CD4-positive, alpha-beta T cell treated with Interleukin-10 for 1 hour (primary cell): ENCODE measurements at places on chromosomes 11 and 22.

- no peak for DNase-seq
Measured at GRCh38 chr11:120707663-120708062, 196.1 kb downstream of the GRIK4 start.

DNA sequence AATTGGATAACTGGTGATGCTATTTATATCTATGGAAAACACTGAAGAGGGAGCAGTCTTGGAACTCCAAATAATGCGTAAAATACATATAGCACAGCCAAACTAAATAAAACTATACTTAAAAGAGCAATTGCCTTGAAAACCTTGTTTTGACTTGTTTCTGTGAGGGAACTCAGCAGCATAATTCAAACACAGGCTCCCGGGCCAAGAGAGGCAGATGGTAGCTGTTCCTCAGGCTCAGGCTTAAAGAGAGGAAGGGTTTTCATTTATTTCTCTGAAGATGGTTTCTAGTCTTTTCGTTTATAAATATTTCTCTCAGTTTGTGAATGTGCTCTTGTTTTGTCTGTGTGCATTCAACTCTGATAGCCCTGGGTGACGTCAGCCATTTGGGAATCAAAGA, 82.4 kb downstream of the FANCF start:
- no peak for DNase-seq

- no peak for DNase-seq
Measured at GRCh38 chr11:86460461-86461385, 86.0 kb downstream of the CCDC81 start.

GRCh38 chr11:4064278-4064955, 30.2 kb upstream of the RRM1 start:
- no peak for DNase-seq

GRCh38 chr11:70725739-70726138, 327.4 kb downstream of the CTTN start:
- DNase-seq, result no peak

DNA sequence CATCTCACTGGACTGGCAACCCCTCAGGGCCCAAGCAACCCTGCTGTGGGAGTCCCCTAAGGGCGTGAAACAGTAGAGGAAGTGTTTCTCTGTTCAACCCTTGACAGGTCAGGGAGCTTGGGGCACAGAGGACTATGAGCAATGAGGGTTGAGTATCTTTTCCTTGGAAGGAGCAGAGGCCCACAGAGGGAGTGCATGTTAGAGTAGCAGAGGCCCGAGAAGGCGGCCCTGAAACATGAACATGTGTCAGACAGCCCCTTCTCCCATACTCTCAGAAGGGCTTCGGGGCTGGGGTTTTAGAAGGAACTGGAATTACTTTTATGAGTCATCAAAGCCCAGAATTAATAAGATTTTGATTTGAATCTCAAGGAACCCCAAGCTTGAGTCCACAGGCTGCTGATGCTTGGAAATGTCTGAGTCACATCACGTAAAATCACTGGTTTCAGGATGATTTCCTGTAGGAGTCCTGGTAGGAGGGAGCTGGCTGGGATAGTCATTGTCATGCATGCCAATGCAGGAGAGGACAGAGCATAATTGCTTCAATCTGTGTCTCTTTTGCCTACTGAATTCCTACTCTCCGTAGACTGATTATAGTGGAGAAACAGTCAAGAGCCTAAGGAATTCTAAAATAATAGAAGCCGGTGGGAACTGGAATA, 22.6 kb downstream of the C11orf71 start:
- no peak for DNase-seq

DNA sequence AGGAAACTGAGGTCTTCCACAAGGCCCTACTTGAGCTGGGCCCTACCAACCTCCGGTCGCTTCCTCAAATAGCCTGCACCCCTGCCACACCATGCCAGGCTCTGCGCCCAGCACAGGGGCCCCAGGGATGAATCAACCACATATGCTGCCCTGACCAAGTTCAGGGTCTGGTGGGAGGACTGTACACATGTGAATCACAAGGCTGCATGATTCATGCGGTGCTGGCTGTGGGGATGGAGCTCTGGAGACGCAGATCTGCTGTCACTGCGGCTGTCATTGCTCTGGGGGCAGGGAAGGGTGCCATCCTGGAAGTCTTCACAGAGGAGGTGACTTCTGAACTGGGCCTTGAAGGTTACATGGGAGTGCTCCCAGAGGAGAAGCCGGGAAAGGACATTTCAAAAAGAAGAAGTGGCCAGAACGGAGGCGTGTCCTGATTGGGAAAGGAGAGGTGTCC, 21.5 kb downstream of the CYTH4 start:
- no peak for DNase-seq

- no peak for DNase-seq
Measured at GRCh38 chr11:112516261-112516660, 255.6 kb upstream of the PLET1 start.

GRCh38 chr11:121047926-121048325, 24.0 kb downstream of the TBCEL start:
- DNase-seq, result no peak

GRCh38 chr22:47038206-47038835, 275.9 kb downstream of the TBC1D22A start:
- DNase-seq, result no peak

DNA sequence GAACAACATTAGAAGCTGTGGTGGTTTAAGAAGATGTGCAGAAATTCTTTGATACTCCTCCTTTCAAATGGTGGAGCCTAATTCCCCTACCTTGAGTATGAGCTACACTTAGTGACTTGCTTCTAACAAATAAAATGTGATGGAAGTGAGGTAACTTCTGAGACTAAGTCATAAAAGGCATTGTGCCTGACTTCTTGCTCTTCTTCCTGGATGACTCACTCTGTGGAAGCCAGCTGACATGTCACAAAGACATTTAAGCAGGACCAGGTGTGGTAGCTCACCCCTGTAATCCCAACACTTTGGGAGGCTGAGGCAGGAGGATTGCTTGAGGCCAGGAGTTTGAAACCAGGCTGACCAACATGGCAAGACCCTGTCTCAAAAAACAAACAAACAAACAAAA, 3.9 kb upstream of the PLA2G3 start:
- no peak for DNase-seq

GRCh38 chr11:67178878-67179277, 59.8 kb downstream of the KDM2A start:
- DNase-seq, result no peak

DNA sequence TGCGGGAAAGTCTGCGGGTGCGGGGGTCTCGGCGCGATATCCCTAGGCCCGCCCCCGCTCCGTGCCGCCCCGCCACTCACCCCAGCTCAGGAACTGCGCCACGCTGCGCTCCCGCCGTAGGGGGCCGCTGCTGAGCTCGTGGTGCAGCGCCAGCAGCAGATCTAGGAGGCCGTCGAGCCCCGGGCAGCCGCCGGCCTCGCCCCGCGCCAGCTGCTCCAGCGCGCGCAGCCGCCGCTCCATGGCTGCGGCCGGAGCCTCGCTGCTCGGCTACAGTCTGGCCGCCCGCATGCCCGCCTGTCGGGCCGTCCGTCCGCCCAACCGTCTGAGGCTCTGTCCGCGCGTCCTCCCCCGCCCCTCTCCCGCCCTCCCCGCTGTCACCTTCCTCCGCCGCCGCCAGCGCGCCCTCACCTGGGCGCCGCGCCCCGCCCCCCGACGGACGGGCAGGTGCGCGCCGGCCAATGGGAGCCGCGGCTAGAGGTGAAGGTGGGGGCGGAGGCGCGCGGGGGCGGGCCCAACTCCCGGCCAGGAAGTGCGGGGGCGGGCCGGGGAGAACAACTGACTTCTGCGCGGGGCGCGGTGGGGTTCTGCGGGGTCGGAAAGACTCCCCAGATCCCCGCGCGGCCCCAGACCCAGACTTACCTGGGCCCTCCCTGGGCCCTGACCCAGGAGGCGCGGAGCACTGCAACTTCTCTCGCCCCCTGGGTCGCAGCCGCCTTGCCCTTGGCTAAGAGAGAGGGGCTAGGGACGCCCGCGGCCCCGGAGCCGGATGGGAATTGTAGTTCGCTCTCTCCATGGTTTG, at the start of gene CDC42BPG:
TSS of gene CDC42BPG (minus strand) at position 324 of the 799 bp plus-strand sequence. CDS start at position 240, 84 bp downstream.
- peak; percentile 84 for DNase-seq
